ENCODE measurements at places on chromosomes 1 and 21.
A peak's percentile ranks its signal among the peaks of the same experiment; 100 is the strongest.

- no peak for DNase-seq
Observed at GRCh38 chr1:183516725-183517124, 44.4 kb downstream of the SMG7 start.

- no peak for DNase-seq
Observed at GRCh38 chr1:28853093-28853742, 41.2 kb downstream of the OPRD1 start.

- no peak for DNase-seq
Observed at GRCh38 chr1:161705537-161705936, 1.5 kb upstream of the FCRLA start.

- no peak for DNase-seq
Observed at GRCh38 chr1:2216767-2217058, 11.4 kb upstream of the SKI start.

- DNase-seq: no peak
Observed at GRCh38 chr1:41901551-41901950, 17.2 kb downstream of the HIVEP3 start.

- DNase-seq: no peak
Observed at GRCh38 chr1:206517784-206518183, 10.5 kb downstream of the RASSF5 start.

DNA sequence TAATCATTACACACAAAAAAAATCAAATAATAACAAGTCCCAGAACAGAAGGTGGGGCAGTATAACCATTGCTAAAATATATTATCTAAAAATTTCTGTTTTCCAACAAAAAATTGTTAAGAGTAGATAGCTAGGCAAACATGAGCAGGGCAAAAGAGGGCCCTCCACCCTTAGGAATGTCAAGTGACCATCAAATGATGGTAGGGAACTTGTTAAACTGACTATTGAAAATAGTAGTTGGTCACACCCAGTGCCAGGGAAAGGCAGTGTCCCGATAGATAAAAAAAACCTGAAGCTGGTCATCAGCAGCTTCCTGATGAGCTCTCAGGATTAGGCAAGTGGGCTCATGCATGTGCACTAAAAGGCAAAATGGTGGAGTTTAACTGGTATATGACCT lies 18.4 kb upstream of the COP1 start:
- no peak for DNase-seq

GRCh38 chr1:59292562-59292961 lies 4.3 kb upstream of the FGGY start:
- no peak for DNase-seq

DNA sequence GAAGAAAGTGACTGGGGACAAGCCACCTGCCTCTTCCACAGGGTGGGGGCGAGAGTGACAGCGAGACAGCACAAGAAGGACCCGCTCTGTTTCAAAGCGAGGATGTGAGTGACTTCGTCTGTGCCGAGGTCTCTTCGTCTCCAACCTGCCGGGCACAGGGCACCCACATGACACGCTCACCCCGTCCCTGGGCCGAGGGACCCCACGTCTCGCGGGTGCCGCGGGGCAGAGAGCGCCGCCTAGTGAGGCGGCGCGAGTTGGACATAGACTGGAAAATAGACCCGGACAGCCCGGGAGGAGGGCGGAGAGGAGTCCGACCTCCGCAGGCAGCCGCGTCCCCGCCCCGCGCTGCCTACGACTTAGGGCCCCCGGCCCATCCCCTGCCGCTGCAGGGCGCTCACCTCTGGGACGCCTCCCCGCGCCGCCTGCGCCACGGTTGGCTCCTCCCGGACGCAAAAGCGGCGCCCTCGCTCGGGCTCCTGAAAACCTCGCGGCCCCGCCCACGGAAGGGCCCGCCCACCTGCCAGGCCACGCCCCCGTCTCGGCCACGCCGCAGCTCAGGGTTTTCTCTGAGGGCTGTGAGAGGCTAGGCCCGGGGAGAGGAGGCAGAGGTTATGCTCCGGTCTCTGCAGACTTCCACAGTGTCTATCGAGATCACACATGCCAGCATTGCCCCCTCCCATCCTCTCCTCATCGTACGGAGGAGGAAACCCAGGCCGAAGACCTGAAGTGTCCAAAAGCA lies at the start of gene TLR5:
TLR5 (minus strand) TSS at position 454 of the 742 bp plus-strand sequence. CDS start 30,217 bp downstream, outside the sequence.
- DNase-seq: peak; percentile 82

GRCh38 chr1:228801068-228801467 lies 65.8 kb downstream of the RHOU start:
- no peak for DNase-seq

- no peak for DNase-seq
Observed at GRCh38 chr1:55827350-55827749, 612.2 kb upstream of the USP24 start.

DNA sequence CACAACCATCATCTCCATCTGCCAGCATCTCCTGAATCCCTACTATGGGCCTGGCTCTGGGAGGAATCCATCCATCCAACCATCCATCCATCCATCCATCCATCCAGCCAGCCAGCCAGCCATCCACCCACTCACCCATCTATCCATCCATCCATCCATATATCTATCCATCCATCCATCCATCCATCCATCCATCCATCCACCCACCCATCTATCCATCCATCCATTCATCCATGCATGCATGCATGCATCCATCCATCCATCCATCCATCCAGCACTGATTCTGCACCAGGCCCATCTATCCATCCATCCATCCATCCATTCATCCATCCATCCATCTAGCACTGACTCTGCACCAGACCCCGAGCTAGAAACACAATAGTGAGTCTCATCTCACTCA lies 141.3 kb upstream of the WNT4 start:
- no peak for DNase-seq

GRCh38 chr1:12144236-12144635 lies 22.6 kb upstream of the TNFRSF1B start:
- DNase-seq: no peak

DNA sequence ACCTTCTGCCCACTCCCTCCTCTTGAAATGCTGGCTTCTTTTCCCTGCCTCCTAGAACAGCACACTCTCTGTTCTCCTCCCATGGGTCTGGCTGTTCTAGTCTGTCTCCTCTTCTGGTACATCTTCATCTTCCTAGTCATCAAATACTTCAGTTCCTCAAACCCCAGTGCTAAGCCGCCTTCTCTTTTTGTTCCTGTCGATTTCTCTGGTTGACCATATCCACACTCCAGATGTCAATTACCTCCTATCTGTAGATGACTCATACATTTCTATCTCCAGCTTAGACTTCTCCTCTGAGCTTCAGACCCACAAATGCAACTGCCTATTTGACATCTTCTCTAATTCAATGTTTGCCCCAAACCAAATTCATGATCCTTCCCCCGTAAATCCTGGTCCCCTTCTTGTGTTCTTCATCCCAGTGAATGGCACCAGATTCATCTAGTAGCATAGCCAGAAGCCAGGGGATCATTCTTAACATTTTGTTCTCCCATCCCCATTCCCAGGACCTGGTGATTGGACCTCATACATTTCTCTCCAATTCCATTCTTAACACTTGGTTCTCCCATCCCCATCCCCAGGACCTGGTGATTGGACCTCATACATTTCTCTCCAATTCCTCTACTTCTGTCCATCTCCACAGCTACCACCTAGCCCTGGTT lies 35.9 kb downstream of the USP24 start:
- DNase-seq: no peak

- DNase-seq: no peak
Observed at GRCh38 chr1:241775021-241775420, 73.0 kb upstream of the EXO1 start.

DNA sequence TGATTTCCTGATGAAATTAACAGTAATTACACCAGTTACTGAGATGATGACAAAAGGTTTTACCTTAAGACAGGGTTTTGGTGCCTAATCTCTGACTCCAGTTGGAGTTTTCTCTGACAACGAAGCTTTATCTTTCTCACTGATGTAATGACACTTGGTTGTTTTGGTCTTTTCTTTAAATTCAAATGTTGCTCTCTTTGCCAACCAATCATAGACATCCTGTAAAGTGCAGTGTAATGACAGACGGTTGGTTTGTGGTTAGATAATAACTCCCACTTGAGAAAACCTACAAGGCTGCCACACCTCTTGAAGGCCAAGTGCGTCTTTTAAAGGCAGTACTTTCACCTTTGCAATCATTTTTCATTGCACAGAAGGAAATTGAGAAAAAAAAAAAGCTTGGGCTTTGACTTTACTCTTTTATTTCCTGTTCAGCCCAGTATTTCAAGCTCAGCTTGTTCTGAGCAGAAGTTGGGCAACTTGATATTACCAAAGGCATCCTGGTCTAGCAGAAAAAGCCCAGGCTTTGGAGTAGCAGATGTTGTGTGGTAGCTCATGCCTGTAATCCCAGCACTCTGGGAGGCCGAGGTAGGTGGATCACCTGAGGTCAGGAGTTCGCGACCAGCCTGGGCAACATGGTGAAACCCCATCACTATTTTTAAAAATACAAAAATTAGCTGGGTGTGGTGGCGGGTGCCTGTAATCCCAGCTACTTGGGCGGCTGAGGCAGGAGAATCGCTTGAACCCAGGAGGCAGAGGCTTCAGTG lies 14.9 kb downstream of the PDIK1L start:
- peak; percentile 26 for DNase-seq

DNA sequence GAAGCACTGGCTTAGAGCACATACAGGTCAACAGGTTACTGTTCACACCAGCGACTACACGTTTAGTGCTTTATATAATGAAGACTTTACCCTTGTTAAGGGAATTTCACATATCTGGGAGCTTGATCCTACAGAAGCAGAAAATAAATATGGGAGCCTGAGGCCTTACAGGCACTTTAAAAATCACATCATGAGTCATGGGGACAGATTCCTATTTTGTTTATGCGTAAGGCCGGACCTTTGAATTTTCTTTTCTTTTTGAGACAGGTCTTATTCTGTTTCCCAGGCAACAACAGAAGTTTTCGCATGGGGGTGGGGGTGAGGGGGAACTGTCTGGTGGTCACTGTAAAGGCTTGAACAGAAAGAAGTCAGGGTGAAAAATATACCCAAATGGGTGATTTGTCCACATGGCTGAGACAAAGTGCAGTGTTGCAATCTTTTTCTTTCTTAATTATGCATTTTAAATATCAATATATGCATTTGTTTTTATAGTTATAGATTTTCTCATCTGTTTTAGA lies 276.7 kb downstream of the KCNH1 start:
- no peak for DNase-seq

GRCh38 chr1:159646687-159647086 lies 59.1 kb downstream of the APCS start:
- no peak for DNase-seq

DNA sequence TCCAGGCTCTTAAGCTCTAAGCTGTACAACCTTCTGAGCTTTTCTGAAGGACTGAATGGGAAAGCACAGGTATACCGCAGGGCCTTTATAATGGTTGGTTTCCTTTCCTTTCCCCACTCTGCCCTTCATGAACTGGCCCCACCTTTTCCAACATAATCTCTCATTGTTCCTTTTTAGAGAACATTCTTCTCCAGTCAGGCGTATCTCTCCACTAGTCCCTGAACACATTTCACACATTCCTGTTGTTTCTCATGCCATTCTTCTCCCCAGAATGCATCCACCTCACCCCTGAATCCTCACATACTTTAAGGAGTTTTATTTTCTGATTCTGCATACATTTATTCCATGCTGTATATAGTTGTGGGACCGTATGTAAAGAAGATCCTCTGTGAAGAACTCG lies 41.3 kb downstream of the PGM1 start:
- no peak for DNase-seq

- no peak for DNase-seq
Observed at GRCh38 chr1:4179914-4180735, 280.1 kb upstream of the C1orf174 start.

- DNase-seq: no peak
Observed at GRCh38 chr21:33984021-33984481, 68.4 kb upstream of the ATP5PO start.

DNA sequence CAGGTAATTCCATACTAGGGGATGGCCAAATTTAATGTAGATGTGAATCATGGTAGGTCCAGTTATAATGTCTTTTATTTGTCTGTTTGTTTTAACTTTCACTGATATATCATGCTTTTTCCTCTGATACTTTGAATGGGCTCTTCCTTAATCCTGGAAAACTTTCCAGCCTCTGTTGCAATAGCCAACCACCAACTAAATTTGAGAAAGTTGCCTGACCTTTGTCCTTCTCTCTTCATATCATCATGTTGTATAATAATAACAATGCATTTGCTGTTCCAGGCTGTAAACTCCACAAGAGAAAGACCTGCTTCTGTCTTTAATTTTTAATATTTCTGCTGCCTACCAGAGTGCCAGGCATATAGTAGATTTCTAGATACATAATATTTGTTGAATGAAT lies 146.1 kb downstream of the HMCN1 start:
- no peak for DNase-seq

GRCh38 chr1:231663211-231663792 lies 36.7 kb downstream of the DISC1 start:
- no peak for DNase-seq

- DNase-seq: no peak
Observed at GRCh38 chr21:14557413-14557812, 11.3 kb upstream of the SAMSN1 start.

DNA sequence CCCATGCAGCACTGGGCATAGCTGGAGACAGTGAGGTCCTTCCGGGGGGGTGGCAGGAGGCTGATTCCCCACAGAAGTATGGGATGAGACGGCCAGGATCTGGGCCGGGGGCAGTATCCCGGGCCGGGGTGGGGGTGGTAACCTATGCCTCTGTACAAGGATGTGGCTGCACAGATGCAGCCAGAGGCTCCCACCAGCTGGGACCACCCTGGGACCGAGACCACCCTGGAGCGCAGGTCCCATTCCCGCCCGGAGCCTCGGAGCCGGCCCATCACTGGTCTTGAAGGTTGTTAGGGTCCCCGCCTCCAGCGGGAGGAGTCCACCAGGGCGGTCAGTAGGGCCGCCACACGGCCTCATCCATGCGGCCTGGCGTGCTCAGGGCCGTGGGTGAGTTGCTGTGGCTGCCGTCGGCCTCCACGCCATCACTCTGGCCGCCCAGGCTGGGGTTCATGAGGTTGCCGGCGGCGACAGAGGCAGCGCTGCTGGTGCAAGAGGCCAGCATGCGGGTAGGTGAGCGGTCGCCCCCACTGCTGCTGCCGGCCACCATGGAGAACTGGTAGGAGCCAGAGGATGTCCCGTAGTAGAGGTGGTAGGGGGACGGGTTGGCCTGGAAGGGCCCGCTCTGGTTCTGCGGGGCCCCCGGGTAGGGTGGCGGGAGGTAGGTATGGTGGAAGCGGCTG lies 28.1 kb downstream of the RUNX3 start:
- no peak for DNase-seq

DNA sequence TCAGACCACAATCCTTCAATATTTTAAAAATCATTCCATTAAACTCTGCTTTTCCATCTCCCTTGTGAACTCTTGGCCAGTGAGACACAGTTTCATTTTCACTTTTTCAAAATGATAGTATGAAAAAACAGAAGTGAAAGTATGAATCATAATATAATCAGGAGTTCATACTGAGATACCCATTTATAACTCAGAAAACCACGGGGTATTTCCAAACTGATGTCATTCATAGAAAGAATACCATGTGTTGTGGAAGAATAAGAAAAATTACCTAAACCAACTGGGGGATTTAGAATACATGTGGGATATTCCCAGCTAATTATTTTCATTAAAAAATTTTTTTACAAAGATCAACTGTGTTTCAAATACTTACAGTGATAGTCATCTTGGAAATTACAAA lies 149.9 kb downstream of the MRPL39 start:
- DNase-seq: no peak
